CD4-positive, alpha-beta T cell treated with Interleukin-1 beta for 1 hour (primary cell): ENCODE measurements at places on chromosomes 13 and 19.

DNA sequence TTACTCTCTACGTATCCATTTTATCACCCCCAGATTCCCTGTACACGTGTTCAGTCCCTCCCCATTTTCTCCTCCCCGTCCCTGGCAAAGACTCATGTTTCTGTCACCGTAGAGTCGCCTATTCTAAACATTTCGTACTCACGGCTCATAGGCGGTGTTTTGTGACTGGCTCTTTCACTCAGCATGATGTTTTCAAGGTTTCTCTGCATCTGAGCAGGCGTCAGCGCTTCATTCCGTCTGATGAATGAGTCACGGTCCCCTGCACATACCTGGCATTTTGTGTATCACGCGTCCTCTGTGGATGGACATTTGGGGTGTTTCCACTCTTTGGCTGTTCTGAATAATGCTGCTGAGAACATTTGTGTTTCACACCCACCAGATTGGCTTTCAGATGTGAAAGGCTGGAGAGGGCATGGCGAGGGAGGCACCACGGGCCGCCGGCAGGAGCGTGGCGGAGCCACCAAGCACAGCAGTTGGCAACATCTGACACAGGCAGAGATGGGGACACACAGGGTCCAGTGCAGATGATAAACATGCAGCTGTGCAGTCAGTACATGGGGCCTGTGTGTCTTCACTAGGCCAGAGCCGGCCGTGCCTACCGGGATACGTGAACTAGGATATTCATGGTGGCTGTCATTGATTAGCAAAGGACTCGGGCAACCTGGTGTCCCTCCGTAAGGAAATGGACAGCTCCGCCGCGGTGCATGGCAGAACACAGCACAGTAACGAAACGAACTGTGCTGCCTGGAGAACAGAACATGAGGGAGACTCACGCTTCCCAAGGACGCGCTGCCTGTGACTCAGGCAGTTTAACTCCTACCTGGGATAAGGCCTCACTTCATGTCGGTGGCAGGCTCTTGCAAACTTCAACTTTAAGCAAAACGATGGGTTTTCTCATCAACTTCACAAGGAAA is 117.2 kb downstream of the ATP11A start:
- DNase-seq, result no peak

- DNase-seq, result no peak
These were observed 26.3 kb downstream of the F2RL3 start for GRCh38 chr19:16915135-16915534.

GRCh38 chr13:85693889-85694511 is 105.2 kb downstream of the SLITRK6 start:
- no peak for DNase-seq

DNA sequence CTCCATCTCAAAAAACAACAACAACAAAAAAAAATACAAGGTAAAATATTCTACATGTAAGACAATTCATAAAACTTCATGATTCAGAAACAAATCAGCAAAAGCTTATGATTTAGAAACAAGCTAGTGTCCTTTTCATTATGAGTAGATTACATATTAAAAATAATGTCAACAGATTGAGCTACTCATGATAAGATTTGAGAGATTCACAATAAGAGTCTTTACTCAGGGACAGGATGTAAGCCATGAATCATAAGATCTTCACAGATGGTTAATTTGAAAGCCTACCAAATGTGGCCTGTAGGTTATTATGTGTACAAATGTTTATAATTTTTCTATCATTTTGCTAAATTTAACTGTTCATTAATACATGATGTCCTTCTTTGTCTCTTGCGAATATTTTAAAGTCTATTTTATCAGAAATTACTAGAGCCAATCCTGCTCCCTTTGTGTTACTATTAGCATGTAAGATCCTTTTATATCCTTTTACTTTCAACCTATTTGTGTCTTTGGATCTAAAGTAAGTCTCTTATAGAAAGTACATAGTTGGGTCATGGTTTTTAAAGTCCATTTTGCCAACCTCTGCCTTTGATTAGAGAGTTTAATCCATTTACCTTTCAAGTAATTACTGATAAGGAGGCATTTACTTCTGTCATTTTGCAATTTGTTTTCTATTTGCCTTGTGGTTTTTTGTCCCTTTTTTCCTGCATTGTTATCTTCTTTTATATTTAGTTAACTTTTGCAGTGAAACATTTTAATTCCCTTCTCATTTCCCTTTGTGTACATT is 68.3 kb upstream of the RXFP2 start:
- DNase-seq, result no peak

DNA sequence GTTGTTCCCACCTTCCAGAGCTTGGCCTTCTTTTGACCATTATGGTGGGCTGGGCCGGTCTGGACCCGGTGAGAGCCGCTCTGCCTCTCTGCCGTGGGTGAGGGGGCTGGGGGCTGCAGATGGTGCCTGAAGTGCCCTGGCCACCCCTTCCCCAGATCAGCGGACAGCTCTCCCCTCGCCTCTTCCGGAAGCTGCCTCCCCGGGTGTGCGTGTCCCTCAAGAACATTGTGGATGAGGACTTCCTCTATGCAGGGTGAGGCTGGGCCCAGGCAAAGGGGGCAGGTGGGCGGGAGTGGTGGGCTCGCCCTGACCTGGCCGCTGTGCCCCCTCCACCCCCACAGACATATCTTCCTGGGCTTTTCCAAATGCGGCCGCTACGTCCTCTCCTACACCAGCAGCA is 1.9 kb downstream of the DCAF15 start:
- DNase-seq, result no peak

GRCh38 chr19:8512115-8512967 is 1.6 kb downstream of the ZNF414 start:
- no peak for DNase-seq

DNA sequence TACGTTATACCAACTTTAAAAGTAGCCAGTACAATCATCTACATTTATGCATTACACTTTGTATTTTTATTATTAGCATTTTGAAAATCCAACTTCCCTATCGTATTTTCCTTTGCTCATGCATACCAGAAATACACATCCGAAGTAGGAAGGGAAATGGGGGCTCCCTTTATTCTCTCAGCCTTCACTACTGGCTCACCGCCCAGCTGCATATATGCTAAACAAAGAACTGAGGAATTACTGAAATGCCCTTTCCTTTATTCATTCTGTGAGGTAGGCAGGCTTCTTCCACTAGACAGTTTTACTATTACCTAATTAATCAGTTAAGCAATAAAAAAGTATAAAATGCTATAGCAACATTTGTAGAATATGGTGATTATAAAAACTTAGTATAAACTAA is 291.6 kb downstream of the KLF12 start:
- no peak for DNase-seq

DNA sequence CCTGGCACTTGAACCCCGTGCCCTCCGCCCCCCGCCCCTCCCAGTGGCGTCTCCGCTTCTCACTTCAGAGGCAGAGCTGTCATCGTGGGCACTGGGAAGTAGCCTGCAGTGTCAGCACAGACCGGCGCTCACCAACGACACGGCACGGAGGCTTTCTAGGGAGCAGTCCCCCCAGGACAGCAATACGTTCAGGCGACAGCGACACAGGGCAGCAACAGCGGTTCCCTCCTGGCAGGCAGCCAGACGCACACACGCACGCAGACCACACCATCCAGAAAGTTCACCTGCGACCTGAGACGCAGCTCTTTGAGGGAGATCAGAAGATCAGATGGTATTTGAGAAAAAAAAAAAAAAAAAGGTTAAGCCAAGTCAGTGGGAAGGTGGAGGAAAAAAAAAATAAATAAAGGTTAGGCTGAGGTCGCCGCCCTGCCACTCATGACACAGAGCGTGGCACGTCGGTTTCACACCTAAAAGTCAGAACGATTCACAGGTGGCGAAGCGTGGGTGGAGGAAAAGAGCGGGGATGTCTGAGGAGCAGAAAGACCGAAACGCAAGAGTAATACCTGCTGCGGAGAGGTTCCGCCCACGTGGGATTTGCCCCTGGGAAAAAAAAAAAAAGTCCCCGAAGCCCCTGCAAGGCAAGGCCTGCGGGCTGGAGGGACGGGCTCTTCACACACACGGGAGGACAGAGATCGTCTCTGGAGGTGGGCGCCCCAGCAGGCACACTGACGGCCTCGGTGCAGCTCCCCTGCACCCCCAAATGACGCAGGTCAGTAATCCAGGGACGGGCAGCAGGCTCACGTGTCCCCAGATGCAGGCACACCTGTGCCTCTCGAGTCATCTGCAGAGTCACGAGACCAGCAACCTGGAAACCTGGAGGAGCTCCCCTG is 94.5 kb downstream of the GNG7 start:
- peak; percentile 74 for DNase-seq

DNA sequence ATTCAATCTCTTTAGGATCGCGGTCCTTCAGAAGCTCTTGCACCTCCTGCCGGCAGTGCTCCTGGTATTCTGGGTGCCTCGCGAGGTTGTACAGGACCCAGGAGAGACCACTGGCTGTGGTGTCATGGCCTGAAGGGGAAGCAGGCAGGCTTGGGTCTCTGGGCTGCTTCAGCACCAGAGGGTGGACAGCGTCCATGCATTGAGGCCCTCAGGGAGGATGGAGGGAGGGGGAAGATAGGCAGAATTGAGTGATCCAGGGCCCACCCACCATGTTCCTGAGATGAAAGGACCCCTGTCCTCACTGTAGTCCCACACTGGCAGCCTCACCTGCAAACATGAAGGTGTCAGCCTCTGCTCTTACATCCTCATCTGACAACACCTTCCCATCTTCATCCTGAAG is 17.9 kb upstream of the OR10H5 start:
- no peak for DNase-seq

DNA sequence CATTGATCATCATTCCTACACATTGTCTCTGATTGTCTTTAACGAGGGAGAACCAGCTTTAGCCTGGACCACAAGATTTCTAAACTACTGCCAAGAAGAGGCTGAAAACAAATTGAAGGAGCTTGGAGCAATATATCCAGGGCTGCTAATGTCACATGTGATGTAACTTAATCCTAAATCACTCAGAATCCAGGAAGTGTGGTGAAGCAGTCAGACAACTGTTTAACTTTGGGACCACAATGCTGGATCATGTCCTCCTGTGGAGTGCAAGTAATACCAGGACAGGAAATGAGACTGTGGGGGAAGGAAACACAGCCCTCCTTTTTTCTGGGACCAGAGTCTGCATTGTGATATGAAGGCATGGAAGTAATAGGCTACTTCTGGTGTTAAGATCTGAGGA is 430.2 kb downstream of the KCTD12 start:
- DNase-seq, result no peak

DNA sequence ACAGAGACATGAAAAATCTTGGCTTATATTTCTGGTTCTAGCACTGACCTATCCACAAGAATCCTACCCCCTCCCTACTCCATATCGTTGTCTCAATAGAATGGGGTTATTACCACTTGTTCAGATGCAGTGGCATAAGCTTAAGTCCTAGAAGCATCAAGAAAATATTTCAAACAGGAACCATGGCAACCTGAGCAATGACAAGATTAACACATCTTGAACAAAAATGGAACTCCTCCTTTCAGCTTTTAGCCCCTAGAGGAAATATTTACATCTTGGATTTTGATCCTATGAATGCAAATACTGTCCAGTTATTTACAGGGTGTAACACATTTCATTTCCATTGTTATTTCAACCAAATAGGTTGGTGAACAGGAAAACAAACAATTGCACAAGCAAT is 46.1 kb upstream of the TSC22D1 start:
- no peak for DNase-seq

GRCh38 chr13:106858903-106859532 is 291.1 kb upstream of the ARGLU1 start:
- DNase-seq, result no peak

DNA sequence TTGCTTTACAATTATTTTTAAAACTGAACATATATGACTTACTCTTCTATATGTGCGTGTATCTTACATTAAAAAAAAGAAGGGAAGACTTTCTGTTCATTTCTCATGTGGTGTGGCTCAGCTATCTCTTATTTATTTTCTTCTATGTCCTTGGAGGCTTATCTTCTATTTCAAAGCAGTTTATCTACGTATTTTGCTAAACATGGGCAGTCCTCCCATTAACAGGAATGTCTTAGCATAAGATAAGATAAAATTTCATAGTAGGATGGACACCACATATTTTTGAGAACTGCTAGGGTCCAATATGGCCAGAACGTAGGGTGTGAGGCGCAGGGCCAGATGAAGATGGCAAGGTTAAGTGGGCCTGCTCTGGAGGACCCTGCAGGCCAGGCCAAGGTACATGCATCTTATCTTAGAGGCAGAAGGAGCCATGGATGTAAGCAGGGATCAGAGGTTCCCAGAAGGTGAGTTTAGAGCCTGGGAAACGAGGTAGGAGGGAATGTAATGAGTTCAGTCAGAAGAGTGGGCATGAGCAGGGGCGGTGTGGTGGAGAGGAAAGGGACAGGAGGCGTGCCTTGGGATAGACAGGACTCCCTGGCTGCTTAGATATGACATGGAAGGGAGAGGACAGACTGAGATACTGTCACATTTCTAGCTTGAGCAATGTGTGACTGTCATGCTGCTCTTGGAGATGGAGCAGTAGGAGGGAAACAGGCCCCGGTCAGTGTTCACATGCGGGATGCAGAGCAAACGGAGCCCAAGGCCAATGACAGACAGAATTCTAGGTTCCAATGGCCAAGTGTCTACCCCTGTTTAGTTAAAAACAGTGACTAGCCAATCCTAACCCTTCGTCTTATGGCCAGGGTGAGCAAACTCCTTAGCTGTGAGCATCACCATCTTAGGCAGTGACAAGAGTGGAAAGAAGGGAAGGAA is 68.6 kb upstream of the MEDAG start:
- DNase-seq, result no peak

DNA sequence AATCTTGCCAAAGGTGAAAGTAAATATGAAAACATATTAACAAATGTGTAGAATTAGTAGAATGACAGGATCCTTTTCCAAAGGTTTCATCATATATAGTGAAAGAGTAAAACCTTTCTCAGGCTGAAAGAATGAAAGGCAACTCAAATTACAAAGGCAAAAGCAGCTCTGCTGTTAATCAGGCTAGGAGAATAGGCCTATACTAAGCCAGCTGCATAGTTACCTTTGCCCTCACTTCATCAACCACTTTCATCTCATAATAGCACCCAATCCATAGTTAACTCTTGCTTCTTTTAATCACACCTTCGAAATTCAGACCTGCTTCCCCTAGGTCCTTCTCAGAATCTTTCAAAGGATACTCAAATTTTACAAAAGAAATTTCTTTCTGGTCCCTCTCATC is 1167.6 kb upstream of the ATXN8OS start:
- no peak for DNase-seq

GRCh38 chr13:42388326-42388725 is 116.4 kb downstream of the AKAP11 start:
- DNase-seq, result no peak

DNA sequence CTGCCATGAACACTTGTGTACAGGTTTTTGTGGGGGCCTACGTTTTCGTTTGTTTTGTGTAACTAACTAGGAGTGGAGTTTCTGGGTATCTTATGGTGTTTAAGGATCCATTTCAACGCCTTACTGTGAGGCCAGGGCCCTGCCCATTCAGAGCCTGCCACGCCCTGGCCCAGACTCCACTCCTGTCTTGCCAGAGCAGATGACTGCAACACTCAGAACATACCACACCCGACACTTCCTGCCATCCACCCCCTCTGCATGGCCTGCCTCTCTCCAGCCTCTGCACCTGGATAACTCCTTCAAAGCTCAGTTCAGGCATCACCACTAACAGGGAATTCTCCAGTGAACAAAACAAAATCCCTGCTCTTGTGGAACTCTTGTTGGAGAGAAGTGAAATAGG is 43.2 kb downstream of the RGCC start:
- DNase-seq, result peak; percentile 27

GRCh38 chr19:29965492-29965891 is 23.5 kb downstream of the URI1 start:
- no peak for DNase-seq

- DNase-seq, result no peak
These were observed 598.7 kb upstream of the SPRY2 start for GRCh38 chr13:80939581-80939980.

- DNase-seq, result no peak
These were observed 58.7 kb upstream of the NBEA start for GRCh38 chr13:34883396-34883795.
